Stimulated activated CD4-positive, alpha-beta T cell treated with anti-CD3 and anti-CD28 coated beads, TNF-alpha, amount 100 ng/mL, for 48 hours (primary cell): ENCODE measurements at places on chromosomes 12 and 14.
A peak's percentile ranks its signal among the peaks of the same experiment; 100 is the strongest.

DNA sequence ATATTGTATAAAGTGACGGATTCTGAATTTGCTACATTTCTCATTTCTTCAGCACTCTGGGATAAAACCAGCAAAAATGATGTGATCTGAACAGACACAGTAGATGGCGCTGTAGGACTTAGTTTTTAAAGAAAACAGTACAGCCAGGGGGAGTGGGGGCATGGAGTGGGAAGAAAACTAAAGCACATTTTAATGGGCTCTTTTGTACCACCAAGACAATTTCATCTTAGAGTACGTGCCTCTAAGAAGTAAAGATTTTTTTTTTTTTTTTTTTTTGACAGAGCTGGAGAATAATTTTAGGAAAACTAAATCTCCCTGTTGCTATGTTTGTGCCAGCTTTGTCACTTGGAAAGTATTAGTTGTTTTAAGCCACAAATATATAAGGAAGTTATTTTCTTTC lies 124.4 kb downstream of the RAD51B start:
- DNase-seq: peak; percentile 9

DNA sequence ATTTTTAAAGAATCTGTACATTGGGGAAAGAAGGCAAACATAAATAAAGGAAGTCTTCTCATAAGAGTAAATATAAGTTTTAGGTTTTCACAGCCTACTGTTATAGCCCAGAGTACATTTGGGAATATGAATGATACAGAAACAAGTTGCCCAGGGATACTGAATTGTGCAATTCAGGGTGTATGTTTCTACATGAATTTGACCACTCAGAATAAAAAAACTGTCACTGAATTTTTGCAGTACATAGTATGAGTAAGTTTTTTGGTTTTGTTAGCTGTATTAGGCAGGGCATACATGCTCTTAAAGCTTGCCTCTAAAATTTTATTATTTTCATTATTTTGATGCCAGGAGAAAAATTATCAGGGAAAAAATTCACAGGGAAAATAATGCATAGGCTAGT lies 6.6 kb upstream of the PCNX4 start:
- no peak for DNase-seq

DNA sequence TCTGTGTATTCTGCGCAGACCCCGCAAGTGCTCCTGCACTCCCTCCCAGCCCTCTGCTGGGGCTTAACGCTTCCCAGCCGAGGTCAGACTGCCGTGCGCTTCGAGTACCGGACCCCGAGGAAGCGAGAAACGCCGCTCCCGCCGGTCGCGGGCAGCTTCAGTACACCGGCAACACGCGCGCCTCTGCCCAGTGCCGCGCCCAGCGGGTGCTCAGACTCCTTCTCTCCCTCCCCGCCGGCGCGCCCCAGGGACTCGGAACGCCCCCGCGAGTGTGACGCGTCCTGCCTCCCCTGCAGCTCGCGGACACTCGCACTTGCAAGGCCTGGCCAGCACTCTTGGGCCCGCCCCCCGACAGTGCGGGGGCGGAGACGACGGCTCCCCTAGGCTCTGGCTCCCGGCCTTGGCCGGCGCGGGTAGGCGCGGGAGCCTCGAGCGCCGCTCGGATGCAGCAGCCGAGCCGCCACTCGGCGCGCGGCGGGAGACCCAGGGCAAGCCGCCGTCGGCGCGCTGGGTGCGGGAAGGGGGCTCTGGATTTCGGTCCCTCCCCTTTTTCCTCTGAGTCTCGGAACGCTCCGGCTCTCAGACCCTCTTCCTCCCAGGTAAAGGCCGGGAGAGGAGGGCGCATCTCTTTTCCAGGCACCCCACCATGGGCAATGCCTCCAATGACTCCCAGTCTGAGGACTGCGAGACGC lies at the start of gene PTGER2:
Gene PTGER2 (plus strand): TSS at position 410 of the 692 bp plus-strand sequence. CDS start 237 bp downstream, at position 647.
- peak; percentile 51 for DNase-seq

- peak; percentile 78 for DNase-seq
These were observed 32.9 kb upstream of the MDM1 start for GRCh38 chr12:68364893-68365725.

DNA sequence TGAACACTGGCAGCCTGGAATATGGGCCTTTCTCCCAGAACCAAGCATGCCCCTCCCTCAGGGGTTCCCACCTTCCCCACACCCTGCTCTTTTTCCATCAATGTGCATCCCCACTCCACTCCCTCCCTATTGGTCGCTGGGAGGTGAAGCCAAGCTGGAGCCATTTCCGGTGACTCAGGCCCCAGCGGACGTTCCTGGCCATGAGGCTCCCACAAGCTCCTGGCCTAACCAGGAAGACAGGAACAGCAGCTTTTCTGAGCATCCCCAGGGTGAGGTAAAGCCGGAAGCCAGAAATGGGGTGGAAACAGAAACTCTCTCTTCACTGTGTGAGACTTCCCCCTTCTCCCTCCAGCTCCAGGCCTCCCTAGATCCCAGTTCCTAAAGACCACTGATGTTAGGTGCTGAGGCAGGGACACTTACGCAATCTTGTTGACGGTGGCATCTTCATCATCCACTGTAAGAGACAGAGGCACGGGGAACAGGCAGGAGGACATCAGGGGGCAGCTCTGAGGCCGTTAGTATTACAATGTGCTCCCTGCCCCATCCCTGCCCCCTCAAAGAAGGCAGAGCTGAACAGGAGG lies 5.1 kb downstream of the LMBR1L start:
- DNase-seq: no peak

DNA sequence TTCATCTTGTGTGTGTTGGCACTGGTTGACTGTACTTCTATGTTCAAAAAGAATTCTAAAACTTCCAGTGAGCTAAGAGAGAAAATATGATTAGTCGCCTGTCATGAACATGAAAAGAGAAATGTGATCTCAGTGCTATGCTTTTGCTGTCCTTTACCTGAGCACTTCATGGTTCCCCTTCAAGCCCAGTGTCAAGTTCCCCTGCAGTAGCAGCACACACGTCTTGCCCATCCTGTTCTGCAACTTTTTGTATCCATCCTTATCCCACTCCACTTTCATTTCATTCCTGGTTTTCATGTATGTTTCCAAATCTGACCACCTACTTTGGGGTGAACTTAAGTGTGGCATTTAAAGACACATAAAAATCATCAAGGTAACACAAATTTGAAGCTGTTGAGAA lies 848.0 kb upstream of the USP15 start:
- DNase-seq: no peak

GRCh38 chr12:54678131-54678530 lies 30.0 kb upstream of the DCD start:
- DNase-seq: no peak

DNA sequence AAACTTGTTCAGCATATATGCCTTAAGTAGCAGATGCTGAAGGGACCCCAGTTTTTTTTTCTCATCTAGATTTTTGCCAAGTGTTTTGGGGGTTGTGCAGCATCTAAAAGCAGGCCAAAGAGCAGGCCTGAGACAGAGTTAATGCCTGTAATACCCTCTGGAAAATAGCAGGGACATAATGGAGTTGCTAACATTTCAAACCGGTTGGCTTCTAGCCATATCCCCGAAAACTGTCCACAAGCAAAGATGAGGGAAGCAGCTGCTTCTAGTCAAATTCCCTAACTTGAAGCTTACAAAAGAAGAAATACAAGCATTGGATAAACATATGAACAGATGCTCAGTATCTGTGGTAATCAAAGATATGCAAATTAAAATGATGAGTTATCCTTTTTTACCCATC lies 52.1 kb upstream of the AEBP2 start:
- no peak for DNase-seq
